ENCODE measurements at places on chromosomes 12 and 14.
A peak's percentile ranks its signal among the peaks of the same experiment; 100 is the strongest.

DNA sequence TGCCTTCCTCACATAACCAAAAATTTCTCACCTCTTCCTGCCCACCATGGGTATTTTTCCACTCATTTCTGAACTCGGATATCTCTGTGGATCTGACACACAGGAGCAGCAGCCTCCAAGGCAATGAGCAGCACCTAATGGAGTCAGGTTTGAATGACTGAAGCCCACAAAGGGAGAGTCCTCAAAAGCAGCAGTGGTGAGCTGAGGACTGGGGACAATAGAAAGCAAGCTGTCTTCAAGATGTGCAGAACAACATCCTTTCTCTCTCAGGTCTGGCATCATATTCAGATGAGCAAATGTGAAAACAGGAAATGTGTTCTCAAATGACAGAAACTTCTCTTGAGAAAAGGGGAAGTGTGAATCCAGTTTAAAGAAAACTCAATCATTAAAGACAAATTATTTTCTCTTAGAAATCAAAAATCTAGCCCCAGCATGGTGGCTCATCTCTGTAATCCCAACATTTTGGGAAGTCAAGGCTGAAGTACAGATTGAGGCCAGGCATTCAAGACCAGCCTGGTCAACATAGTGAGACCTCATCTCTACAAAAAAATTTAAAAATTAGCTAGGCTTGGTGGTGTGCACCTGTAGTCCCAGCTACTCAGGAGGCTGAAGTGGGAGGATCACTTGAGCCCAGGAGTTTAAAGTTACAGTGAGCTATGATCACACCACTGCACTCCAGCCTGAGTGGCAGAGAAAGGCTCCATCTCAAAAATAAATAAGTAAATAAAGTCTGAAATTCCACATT lies 54.2 kb downstream of the C12orf42 start:
- DNase-seq = peak; percentile 42

DNA sequence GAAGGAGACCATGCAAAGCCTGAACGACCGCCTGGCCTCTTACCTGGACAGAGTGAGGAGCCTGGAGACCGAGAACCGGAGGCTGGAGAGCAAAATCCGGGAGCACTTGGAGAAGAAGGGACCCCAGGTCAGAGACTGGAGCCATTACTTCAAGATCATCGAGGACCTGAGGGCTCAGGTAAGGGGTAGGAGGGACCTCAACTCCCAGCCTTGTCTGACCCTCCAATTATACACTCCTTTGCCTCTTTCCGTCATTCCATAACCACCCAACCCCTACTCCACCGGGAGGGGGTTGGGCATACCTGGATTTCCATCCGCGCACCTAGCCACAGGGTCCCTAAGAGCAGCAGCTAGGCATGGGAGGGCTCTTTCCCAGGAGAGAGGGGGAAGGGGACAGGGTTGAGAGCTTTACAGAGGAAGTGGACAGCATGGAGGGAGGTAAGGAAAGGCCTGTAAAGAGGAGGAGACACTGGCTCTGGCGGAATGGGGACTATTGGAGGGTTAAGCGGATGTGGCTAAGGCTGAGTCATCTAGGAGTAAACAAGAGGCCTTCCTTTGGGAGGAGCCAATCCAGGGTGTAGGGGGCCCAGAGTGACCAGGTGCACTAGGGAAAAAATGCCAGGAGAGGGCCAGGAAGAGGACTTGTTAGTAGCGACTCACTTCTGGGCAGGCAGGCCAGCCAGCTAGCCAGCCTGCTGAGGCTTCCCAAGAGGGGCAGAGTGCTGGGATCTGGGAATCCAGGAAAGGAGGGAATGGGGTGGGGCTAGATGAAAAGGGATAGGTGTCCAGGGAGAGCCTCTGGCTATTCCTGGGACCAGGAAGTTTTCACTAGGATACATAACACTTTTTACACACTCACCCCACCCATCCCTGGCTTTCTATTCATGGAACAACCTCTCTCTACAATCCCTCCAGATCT lies 754 bp downstream of the KRT18 start:
- peak; percentile 61 for DNase-seq

DNA sequence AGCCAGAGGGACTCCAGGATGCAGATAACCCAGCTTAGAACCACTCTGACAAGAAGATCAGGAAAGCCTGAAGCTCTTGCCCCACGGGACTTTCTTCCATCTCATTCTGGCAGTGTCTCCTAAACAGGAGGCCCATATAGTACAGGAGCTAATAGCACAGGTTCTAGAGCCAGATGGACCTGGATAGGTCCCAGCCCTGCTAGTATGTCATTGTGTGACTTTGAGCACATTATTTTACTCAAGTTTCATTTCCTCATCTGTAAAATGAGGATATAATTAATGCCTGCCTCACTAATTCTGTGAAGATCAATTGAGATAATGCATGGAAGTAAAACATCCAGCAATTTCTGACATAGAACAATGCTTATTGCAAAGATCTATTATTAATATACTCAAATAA lies 66.5 kb upstream of the GZMB start:
- no peak for DNase-seq

GRCh38 chr12:3193755-3194154 lies 116.6 kb downstream of the TSPAN9 start:
- DNase-seq = no peak

GRCh38 chr12:6538420-6539313 lies 4.3 kb downstream of the GAPDH start:
- DNase-seq = no peak

DNA sequence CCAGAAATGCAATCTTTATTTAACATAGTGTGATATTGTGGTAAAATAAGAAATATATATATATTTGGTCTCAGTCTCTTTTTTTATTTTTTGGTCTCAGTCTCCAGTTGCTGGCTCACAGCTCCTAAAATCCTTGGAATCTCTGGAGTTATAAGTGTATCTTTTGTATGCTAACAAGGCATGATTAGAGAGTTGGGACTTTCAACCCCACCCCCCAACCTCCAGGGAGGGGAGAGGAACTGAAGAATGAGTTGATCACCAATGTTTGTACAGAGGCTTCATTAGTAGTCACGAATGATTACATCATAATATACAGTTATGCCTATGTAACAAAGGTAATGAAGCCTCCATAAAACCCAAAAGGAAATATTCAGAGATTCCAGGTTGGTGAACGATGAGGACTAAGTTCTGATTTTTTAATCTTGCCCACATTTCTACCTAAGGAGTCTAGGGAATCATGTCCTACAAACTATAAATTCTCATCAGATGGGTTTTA lies 22.8 kb upstream of the LALBA start:
- DNase-seq = no peak

GRCh38 chr12:118355843-118356242 lies 16.9 kb downstream of the TAOK3 start:
- no peak for DNase-seq

- no peak for DNase-seq
Measured at GRCh38 chr14:36454599-36455240, 65.3 kb downstream of the NKX2-1 start.

DNA sequence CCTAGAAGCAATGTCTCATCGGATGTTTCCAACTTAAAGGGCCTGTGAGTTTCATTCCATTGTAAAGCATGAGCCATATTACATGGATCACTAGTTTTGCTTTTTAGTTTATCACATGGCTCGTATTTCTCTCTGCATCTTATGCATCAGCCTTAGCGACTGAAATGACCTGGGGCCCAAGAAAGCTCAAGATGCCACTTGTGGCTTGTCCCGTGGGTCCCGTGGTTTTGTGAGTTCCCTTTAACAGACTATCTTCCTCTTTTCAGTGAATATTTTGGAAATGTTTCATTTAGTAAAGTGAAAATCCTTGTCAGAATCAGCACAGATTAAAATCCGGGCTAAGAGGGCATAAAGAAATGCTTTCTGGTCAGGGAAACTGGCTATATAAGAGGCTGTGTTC lies 86.2 kb upstream of the PPM1H start:
- DNase-seq = peak; percentile 87

- no peak for DNase-seq
Measured at GRCh38 chr12:29439506-29439905, 58.0 kb downstream of the OVCH1 start.

GRCh38 chr12:124626971-124627411 lies 59.6 kb upstream of the NCOR2 start:
- DNase-seq = no peak

DNA sequence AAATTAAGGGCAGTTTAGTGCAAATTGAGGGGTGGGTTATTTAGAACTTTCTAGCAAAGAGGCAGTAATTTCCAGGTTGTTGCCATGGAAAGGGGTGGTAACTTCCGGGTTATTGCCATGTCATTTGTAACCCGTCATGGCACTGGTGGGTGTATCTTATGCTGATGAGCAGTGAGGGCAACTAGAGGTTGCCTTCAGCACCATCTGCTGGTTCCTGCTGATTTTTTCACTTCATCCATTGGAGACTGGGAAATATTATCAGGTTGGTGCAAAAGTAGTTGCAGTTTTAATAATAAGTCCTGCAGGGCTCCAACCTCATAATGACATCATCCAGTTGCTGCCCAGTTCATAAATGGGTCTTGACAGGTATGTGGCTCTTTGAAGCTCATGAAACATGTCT lies 24.4 kb upstream of the SERPINA4 start:
- no peak for DNase-seq

Measured in common myeloid progenitor, CD34-positive (primary cell).